ENCODE measurements at places on chromosomes 16 and 17. TPM values are rescaled to one million over a fixed set of nuclear protein-coding genes. Genes with fewer than 3 reads are reported as not detected.

DNA sequence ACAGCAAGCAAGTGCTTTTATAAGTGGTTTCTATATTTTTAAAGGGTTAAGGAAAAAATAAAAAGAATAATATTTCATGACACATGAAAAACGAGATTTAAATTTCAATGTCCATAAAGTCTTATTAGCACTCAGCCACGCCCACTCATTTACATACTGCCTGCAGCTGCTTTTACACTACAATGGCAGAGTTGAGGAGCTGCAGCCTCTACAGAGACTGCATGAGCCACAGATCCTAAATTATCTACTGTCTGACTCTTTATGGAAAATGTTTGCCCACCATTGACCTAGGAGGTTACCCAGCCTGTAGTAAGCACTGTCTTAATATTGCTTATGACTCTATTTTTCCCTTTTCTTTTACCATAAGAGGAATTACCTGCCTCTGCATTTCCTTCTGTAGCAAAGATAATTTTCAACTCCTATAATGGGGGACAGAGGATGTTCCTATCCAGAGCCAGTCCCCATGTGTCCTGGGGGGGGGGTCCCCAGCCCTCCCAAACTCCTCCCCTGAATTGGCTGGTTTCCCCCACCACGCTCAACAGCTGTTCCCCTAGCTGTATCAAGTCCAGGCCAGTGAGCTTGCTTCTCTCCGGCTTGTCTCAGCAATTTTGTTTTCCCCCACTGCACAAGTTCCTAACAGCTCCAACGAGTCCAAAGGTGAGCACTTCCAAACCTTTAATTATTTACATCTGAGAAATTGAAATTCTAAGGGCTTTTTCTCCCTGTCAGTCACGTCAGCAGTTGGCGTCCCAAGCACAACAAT is 139.4 kb upstream of the ERCC4 start:
- DNase-seq, result no peak

DNA sequence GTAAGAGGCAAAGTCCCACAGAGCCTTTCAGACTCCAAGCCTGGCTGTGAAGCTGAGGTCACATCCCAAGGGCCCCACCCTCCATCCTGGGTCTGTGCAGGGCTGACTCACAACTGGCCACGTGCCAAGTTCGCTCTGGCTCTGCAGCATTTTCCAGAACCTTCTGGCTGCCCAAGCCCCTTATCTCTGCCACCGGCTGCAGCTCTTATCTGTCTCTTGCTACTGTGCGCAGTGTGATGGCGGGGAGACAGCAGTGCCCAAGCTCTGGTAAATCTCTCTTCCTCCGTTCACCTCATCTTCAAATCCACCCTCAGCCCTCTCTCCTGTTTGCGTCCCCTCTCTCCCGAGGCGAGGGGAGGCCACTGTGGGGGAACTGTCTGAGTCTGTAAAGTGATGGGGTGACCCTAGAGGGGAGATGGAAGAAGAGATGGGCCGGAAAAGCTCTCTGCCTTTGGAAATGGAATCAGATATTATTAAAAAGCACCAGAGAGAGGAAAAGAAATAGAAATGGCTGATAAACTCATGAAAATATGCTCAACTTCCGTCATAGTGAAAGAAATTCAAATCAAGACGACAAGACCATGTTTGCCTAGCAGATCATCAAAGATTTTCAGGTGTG is 162.7 kb upstream of the CDC42EP4 start:
- peak; percentile 28 for DNase-seq

DNA sequence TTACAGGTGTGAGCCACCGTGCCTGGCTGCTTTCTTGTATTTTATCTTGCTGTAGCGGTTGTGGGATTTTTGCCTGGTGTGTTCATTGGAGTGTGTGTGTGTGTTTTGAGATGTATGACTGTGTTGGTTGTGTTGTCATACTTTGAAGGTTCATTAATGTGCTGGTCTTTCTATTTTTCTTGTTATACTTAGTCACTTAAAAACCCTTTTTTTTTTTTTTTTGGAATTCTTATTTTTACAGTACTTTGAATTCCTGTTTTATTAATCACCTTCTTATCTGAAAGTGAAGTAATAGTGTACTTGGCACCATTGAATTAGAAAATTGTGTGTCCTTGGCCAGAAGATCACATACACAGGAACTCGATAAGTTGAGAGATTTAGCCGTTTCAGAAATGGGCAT is 30.2 kb downstream of the TENT4B start:
- no peak for DNase-seq

DNA sequence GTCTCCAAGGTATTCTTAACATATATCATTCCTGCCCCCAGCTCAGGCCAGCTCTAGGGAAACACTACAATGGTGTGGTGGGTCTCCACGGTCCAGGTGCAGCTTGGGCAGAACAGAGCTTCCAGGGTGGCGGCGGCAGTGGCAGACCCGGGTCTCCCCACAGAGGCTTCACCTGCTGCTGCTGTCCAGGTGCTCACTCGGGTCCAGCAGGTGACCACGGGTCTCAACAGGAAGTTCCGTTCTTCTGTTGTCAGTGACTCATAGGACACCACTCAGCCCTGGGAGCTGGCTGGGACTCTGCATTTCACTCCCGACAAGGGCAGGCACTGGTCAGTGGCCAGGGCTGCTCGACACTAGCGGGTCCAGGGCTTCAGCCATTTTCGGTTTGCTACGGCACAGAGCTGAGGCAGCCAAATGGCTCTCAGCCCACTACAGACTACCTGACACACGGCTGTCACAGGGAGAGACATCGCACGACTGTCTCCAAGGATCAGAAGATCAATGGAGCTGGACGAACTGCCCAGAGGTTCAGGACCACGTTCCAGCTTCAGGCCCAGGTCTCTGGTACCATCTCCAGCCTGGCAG is 16.7 kb downstream of the MTHFSD start:
- no peak for DNase-seq

DNA sequence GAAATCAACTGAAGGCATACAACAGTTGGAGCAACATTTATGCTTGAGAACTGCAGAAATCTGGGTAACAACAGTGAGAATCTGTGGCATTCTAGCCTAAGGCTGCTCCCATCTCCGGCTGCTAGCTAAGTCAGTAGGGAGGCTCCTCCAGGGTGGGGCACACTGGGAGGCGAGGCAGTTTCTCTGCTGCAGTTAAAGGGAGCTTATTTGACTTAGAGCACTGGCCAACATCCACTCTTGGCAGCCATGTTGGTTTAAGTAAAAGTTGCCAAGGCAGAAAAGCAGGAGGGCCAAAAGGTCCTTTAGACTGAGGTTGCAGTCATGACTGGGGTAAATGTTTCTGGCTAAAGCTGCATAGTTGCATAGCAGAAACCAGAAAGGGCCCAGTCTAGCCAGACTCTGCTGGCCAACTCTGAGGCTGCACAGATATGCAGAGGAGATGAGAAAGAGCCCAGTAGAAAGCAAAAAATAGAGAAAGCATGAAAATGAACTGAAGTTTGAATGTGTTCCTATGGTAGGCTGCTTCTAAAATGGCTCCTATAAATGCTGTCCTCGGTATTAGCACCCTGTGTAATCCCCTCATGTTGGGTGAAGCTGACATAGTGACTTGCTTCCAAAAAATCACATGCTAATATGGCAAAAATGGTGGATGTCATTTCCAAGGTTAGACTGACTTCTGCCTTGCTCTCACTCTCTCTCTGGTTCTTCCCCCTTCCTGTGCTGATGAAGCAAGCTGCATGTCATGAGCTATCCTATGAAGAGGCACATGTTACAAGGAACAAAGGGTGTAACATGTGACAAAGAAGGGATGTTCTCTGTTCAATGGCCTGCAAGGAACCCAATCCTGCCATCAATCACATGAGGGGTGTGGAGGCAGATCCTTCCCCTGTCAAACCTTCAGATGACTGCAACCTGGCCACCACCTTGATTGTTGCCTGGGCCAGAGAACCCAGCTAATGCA is 3.7 kb upstream of the C16orf78 start:
- no peak for DNase-seq

- DNase-seq, result no peak
These were observed 2.7 kb upstream of the HSD11B2 start for GRCh38 chr16:67428146-67428731.

Gene CYGB
- total RNA-seq, result 18.9 TPM

- no peak for DNase-seq
These were observed 24.5 kb upstream of the TEKT1 start for GRCh38 chr17:6856051-6856450.

DNA sequence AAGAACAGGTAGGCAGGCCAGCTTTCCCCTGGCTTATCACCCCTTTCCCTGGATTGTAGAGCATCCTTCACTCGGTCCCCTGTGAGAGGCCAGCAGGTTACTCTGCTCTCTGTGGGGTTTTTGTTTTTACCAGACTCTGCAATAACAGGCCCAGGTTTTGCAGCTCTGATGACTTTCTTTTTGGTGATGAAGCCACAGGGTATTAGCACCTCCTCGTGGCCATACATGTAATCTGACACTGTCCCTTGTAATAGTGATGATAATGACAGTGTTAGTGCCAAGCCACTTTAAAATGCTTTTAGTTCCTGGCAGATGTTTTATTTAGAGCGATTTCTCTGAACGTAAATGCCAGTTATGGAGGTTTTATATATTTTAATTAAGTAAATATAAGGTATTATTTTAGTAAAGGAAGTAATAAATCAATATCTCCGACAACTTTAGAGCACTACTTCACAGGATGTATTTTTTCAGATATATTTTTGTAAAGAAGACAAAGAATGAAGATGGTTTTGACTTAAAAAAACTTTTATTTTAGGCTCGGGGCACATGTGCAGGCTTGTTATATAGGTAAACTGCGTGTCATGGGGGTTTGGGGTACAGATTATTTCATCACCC is 38.0 kb upstream of the CPHXL start:
- DNase-seq, result no peak

All from omental fat pad (tissue), 4 donors.